ENCODE measurements at places on chromosomes 4 and X.

- no peak for DNase-seq
These were observed 28.4 kb downstream of the NPNT start for GRCh38 chr4:105923497-105924238.

DNA sequence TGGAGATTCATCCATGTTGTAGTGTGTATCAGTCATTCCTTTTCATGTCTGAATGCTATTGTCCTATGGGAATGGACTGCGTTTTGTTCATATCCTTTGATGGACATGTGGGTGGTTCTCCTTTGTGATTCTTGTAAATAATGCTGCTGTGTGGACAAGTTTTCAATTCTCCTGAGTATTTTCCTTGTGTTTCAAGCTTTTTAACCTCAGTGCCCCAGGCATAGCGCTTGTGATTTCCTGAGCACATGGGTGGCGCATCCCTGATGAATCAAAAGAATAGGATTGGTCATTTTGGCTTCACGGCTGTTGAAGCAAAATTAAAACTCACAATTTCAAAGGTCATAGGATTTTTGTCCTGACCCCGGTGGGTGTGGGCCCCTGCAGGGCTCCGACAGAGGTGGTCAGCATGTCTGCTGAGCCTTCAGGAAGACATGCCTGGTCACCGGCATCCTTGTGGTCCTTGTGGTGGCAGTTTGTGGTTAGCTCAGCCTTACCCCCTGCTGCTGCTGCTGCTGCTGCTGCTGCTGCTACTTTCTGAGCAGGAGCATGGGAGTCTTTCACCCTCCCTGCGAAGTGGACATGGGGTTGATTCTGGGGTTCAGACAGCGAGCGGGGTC is 30.0 kb downstream of the SHROOM2 start:
- DNase-seq, result no peak

DNA sequence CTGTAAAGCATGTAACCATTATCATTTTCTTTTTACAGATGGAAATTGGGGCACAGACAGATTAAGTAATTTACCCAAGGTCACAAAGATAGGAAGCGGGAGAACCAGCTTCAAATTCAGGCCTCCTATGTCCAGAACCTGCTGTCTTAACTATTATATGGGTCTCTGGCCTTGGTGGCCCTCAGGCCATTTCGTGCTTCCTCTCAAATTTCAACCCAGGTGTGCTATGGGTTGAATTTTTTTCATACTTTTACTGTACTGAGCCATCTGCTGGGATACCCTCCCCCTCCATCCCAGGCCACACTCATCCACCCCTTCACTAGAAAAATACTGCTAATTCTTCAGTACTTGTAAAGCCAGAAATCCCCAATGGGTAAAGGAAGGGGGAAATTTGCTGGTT is 42.3 kb downstream of the KLF3 start:
- no peak for DNase-seq

- DNase-seq, result no peak
These were observed 28.9 kb downstream of the SLC25A5 start for GRCh38 chrX:119497185-119497584.

DNA sequence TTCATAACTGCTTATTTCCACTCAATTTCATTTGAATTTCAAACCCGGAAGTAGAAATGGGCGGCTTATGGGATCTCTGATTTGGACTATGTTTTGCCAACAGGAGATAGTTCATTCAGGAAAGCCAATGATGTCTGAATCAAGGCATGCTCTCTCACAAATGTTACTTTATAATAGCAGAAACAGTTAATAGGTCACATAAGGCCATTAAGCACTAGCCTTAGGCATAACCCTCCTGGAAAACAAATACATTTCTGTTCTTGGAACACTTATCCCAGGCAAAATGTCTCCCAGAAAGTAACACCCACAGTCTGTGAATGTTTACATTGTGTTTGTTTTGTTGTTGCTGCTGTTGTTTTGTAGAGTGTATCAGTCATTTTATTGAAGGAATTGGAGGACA is 1347.2 kb upstream of the PCDH7 start:
- DNase-seq, result no peak

GRCh38 chrX:39427906-39428305 is 626.6 kb downstream of the MID1IP1 start:
- DNase-seq, result no peak

GRCh38 chr4:90598741-90599140 is 471.5 kb downstream of the CCSER1 start:
- no peak for DNase-seq

DNA sequence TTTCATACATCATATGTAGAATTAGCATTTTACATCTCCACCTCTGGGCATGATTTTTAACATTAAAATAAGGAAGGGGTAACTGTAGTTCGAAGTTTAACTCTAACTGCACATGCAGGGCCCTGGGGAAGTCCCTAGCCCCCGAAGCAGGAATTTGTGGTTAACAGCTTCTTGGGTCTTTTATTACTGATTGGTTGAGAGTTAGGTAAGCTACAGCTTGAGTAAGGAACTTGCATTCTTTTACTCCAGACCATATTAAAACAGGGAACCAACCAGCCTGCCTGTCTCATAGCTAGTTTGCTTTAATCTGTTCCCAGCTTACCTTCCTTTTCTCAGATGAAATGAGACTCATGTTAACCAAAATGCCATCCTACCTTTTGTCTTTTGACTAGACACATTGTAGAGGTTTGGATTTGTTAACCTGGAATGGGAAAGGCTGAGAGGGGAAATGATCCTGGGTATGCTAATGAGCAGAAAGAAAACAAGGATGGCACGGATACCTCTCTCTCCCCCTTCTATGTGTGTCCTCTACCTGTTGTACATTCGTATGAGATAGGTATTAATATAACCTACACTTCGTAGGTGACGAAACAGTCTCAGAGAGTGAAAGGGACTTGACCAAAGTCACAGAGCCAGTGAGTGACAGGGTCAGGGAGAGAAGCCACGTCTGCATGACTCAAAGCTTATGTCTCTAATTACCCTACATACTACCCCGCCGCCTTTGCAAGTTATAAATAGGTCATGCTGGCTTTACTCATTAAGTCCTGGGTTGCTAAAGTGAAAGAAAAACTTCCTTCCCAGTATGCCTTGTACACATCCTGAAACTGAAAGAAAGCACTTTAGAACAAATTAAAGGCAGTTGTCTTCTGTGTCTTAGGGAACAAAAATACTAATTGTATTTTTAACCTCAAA is 119.5 kb upstream of the AFF2 start:
- DNase-seq, result peak; percentile 28

DNA sequence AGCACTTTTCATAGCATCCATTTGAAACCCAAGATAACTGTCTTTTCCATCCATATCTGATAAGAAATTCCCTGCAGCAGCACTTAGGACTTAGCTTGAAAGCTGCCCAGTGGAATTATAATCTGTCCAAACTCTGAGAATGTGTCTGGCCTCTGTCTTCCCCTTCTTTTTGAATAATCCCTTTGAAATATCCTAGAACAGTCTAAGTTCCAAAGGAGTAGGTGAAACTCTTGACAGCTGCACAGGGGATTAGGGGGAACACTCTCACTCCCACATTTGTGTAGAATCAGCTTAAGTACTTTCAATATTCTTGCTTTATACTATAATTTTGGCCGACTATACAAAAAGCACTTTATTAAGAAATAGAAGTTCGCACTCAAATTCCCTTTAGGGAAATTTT is 157.7 kb downstream of the PAPSS1 start:
- DNase-seq, result no peak

GRCh38 chrX:32877592-32877991 is 333.8 kb downstream of the DMD start:
- no peak for DNase-seq

DNA sequence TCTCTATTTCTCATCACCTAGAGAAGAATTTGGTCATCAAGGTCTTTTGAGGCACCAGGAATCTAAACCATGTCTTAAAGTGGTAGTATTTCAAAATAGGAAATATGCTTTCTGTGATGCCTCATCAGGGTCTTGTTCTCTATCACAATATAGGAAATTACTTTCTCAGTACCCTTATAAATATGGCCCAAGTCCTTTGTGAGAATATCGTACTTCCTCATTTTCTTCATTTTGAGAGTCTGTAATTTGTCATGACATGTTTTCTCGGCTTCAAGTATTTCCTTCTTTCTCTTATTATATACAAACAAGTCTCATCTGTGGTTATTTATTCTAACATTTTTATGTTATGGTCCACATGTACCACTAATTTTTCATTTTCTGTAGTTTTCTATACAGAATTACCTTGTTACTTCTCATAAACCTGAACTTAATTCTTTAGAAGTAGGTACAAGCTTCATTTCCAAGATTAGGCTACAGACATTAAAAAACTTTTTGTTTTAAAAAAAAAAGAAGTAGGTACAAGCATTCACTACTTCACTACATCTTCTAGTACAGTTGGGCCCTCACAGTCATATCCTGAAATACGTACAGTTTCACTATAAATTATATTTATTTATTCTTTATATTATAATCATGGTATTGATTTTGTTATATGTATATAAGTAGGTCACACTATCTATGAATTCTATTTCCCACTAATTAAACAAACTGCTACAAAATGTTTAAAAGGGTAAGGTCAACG is 54.4 kb downstream of the KLHL13 start:
- DNase-seq, result no peak

DNA sequence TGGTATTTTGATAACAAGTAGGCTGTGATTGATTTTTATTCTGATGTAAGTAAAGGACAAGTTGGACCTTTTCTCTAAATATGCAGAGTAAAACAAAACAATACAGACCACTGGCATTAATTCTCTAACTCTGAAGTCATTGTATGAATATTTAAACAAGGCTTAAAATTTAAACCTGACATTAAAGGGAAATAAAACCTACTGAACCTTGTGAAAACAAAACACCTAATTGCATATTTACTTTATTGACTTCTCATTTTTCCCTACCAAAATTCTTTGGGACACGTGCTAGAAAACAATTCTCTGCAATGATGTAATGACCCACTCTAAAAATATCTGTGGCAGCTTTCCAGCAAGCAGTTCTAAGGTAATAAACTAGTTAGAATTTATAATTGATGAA is 369.7 kb upstream of the TRAM1L1 start:
- DNase-seq, result no peak

- no peak for DNase-seq
These were observed at the start of gene RNF128 for GRCh38 chrX:106726485-106727437. TSS of gene RNF128 (plus strand) at chrX:106726701. CDS start at chrX:106726914, 213 bp downstream.

- peak; percentile 35 for DNase-seq
These were observed 22.7 kb downstream of the MAP9 start for GRCh38 chr4:155353923-155354540.

DNA sequence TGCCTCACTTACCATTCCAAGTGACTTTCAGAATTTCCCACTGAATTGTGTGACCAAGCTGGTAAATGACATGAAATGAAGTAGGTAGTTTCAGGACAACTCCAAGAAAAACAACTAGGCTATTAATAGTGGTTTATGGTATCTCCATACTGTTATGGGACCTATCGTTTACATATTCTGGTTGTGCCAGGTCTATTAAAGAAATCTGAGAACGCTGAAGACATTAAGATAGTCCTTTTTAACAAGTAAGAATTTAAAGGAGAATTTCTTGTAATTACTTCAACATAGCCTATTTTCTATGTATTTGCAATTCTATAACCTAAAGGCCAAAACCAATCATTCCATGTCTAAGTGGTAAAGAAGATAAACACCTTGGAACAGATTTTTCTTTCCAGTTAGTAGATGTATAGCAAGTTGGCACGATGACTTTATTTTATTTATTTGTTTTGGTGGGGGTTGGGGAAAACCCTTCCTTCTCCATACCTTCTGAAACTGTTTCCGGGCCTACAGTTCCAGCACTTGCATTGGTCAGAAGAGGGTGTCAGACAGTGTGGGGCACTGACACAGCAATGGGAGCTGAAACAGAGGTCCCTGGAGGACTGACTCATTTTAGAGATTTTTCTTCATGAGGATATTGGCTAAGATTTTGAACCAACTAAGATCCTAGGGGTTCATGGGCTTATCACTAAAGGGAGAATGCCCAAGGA is 7.6 kb upstream of the DCLK2 start:
- no peak for DNase-seq

- no peak for DNase-seq
These were observed 32.4 kb upstream of the PGM2 start for GRCh38 chr4:37794056-37794455.

DNA sequence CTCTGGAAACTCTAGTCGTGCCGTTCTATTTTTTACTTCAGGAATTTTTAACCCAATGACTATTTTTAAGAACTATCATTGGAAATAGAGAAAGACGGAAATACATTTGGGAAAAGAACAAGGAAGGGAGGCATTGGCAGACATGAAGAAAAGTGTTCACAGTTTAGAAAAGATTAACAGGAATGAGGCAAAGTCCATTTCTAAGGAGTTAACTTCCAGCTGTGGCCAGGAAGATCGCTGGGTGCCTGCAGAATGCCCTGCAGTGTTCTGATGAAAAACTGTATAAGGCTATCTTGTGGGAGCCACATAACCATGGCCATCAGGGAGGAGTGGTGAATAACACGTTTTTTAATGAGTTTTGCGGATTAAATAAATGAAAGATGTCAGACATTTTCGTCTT is 150.6 kb upstream of the VCX3A start:
- no peak for DNase-seq

- peak; percentile 36 for DNase-seq
These were observed 213.8 kb upstream of the LDB2 start for GRCh38 chr4:17112292-17112659.

All from pons (tissue), 1 donor.